ENCODE measurements at places on chromosomes 6 and 20.

DNA sequence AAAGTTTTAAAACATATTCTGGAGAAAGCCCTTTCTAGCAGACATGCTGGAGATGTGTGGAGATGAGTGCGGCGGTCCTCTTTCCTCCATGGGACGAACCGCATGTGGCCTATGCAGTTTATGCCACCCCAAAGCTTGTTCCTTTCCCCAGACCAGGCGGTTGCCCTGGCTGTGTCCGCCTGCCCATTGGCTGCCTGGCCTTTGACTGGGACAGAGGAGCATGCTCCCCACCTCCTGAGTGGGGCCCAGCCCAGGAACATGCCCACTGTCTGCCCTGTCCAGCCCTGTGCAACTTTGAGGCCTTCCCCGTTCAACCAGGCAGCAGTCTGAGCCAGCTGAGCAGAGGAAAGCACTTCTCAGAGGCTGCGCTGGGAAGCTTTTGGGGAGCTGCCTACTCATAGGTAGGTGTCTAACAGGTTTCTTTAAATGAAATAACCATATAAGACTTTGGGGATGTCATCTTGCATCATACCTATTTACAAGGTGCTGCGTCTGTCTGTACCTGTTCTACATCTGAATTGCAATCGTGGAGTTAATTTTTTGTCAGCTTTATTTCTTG, 20.6 kb downstream of the FOXC1 start:
- no peak for DNase-seq

GRCh38 chr6:130893277-130893676, 66.1 kb downstream of the SMLR1 start:
- DNase-seq: no peak

DNA sequence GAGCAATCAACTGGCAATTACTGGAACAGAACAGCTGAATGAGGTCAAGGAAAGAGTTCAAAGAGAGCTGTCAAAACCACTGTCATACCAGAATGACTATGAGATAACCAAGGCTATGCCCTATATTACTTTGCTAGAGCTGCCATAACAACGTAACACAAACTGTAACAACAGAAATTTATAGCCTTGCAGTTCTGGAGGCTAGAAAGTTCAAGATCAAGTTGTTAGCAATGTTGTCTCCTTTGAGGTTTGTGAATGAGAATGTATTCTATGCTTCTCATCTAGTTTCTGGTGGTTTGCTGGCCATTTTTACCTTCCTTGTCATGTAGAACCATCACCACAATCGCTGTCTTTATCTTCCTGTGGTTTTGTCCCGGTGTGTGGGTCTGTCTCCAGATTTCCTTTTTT, 1323.0 kb upstream of the GJE1 start:
- no peak for DNase-seq

GRCh38 chr20:62799459-62799858, 3.2 kb downstream of the MRGBP start:
- DNase-seq: no peak

DNA sequence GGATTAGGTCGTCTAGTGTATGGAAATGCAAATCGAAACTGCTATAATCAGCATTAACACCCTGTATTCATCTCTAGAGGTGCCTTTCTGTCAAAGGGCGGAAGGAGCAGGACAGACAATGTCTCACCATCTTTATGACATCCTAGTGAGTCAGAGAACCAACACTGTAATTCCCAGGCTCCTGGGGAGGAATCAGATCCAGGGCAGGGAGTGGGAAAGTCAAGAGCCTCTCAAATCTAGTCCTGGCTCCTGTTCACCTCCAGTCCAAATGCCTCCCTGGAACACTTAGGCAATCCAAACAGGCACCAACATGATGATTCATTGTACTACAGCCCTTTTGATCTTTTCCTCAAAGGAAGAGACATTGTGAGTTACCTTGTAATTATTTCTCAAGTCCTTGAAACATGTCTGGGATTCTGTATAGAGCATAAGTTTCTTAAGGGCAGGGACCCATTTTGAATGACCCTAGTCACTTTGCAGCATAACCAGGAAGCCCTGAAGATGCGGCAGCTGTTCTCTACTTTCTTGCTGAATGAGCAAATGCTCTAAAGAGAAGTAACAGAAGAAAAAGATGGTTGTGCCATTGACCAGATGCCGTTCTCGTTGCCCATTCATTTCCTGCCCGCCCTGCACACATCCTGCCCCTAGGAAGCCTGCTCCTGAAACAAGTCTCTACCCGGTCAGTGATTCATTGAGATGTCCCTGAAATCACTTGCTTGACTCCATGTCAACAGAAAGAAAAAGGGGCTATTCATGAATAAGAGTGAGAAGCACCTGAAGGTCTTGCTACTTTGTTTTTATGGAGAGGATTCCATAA, 112.8 kb upstream of the JARID2 start:
- DNase-seq: no peak

DNA sequence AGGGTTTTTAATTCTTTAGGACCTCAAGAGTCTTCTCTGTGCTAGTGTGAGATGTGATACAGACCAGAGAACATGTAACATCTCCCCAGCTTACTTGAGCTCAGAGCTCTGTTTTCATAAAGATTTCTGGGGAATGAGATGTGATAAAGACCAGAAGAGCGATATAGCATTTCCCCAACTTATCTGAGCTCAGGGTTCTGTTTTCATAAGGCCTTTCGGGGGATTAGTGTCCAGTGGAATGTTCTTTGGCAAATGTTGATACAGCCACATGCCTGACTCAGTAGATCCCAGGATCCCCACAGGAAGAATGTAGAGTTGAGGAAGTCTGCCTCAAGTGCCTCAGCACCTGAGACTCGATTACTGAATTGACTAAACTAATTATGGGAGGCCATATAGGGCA, 18.7 kb upstream of the TOP1 start:
- no peak for DNase-seq

DNA sequence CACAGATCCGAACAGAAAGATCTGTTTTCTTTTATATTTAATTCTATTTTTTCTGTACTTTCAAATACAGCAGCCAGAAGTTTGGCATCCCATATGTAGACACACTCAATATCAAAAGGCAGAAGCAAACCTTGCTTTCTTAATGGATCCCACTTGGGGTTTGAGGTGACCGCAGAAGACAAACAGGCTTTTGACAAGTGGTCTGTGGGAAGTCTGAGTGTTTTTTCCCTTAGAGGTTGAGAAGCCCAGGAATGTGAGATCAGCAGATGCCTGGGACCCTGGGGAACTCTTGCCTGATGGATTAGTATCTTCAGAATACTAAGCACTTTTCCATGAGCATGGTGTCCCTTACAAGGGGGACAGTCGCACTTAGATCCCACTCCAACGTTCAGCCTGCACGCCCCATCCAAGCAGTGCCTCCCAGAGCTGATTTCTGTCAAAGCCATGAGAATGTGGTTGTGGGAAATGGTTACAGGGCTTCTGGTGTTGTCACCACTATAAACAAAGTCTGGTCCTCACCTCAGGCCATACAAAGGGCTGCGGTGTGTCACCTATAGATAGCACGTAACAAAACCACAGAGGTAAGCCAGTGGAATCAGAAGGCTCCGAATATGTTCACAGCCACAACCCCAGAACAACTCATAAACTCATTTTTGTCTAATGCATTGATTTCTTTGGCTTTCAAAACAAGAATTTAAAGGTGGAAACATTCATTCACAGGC, 12.7 kb downstream of the IL17F start:
- DNase-seq: peak; percentile 22

GRCh38 chr6:39157511-39157910, 42.5 kb upstream of the SAYSD1 start:
- no peak for DNase-seq

DNA sequence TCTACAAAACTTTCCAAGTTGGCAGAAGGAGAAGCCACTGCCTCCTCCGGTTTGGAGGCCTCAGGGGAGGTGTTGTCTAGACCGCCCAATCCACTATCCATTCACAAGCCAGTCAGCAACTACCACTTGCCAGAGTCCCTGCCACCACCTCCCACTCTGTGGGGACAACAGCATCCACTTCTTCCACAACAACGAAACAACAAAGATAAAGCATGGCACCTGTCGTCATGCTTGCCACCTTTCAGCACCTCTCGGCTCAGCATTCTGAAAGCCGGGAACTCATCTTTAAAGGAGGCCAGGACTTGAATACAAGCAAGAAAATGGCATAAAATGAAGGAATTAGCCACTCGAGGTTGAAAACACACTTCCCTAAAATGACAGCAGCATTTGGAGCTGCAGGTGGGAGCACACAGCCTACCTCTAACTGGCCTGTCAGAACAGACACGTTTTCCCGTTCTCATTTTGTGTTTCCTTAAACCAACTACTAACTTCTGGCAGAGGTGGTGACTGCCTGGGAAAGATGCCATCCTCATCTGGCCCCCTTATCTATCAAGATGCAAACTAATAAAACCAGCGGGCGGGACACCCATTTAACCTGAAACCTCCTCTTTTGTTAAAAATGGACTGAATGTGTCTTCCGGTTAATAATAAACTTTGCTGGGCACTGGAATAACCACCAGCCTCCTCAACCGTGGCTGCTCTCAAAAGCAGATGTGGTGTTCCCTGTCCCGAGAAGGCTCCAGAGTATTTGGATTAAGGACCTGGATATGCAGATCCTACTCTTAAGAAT, 21.7 kb downstream of the YTHDF1 start:
- no peak for DNase-seq

DNA sequence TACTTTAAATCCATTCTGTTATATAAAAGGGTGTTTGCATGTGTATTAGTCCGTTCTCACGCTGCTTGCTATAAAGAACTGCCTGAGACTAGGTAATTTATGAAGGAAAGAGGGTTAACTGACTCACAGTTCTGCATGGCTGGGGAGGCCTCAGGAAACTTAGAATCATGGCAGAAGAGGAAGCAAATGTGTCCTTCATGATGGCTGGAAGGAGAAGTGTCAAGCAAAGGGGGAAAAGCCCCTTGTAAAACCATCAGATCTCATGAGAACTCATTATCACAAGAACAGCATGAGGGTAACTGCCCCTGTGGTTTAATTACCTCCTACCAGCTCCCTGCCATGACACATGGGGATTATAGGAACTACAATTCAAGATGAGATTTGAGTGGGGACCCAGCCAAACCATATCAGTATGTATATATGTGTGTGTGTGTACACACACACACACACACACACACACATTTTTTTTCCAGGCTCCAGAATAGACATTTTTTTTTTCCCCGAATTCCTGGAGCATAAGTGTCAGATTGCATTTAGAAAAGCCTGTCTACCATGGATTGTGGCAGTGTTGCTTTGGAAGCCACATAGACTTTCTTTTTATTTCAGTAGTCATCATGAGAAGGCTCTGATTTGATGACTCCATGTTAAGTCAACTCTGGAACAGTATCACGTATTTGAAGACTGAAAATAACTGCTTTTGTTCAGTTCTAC, 31.5 kb downstream of the KDM1B start:
- DNase-seq: no peak

DNA sequence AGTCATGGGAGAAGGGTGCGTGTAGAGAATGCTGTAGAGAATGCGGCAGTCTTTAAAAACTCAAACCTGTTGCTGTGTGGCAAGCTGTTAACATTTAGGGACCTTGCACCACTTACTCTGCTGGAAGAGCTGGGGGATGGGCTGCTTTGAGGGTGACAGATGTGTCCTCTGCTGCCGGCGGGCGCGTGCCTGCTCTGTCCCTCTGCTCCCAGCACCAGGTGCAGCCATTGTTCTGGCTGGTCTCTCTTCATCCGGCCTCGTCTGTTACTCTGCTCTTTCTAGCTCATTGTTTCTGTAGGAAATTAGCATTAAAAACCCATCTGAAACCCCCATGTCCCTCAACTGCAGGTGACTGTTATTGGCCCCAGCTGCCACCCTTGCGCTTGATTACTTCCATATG, 78.5 kb downstream of the CBFA2T2 start:
- DNase-seq: no peak

- no peak for DNase-seq
Measured at GRCh38 chr6:43739642-43740091, 30.3 kb upstream of the VEGFA start.

DNA sequence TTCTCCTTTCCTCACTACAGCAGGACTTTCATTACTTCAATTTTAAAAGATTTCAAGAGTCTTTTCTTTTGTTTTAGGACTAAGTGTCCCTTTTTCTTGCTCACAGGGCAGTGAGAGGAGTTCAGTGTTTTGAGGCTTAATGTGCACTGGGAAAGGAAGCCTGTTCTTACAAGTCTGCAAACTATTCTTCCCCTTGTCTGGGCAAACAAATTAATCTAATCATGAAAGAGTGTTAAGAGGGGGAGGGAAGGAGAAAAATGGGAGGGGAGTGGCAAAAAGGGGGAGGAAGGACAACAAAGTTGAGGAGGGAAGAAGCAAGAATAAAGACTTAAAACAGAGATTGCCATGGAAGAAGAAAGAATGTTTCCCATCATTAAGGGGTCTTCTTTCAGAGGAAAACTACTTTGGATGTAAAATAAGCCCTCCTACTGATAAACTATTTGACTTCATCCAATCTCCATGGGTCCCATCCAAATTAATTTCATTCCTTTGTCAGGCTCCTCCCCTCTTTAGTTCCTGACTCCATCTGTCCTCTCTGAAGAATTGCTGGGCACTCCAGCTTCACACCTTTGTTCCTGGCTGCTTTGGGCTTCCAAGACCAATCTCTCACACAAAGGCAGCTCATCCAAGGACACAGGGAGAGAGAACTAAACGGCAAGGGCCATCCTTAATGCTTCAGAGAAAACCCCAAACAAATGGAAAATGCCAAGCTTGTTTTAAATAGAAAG, 244.5 kb downstream of the TPBG start:
- DNase-seq: no peak

DNA sequence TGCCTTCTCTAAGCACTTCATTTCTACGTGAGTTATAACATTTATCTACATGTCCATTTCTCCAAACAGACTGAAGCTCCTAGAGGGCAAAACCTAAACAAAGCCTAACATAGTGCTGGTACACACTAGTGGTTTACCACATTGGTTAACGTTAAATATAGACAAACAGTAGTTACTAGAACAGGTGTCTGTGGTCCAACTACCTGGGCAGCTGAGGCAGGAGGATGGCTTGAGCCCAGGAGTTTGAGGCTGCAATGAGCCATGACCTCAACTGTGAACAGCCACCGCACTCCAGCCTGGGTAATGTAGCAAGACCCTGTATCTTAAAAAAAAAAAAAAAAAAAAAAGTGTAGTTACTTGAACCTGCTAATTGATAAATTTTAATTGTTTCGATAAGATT, 26.5 kb downstream of the PTPRK start:
- no peak for DNase-seq

GRCh38 chr20:997016-997415, 5.1 kb downstream of the RSPO4 start:
- DNase-seq: no peak
